Peyer's patch (tissue), 4 donors: ENCODE measurements at places on chromosomes 6 and 20.

- no peak for DNase-seq
Observed at GRCh38 chr6:22667855-22668254, 98.5 kb downstream of the HDGFL1 start.

GRCh38 chr20:10219993-10220750 lies 1.5 kb downstream of the SNAP25 start:
- DNase-seq, result no peak

DNA sequence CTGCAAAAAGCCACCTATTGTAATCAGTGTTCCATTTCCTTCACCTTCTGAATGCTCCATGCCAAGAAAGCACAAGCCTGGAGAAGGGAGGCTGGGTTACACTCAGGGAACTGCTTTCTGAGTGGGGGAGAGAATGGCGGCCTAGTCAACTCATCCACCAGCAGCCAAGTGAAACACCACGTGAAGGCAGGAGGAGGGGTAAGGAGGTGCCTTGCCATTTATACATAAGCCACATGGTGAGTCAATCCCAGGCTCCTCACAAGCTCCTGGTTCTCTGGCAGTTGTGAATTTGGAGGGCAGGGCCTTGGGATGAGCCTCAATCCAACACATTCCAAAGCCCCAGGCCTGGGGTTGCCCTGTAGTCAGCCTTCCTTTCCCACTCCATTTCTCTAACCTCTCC lies 149.4 kb downstream of the CD24 start:
- DNase-seq, result no peak

DNA sequence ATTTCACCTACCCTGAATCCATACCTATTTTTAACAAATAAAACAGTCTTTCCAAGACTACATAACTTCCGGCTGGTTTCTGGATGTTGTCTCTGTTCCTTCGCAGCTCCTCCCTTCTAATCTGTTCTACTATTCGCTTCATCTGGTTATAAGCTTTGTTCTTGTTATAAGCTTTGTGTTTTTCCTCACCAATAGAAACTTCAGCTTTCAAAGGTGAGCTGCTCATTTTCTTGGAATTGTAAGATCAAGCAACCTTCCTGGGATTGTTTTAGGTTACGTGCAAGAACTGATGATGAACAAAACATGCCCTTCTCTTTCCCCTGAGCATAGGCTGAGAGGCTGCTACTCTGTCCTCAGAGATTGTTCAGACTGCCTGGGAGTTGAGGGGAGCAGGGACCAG lies 2.1 kb downstream of the GFOD1 start:
- DNase-seq, result no peak

DNA sequence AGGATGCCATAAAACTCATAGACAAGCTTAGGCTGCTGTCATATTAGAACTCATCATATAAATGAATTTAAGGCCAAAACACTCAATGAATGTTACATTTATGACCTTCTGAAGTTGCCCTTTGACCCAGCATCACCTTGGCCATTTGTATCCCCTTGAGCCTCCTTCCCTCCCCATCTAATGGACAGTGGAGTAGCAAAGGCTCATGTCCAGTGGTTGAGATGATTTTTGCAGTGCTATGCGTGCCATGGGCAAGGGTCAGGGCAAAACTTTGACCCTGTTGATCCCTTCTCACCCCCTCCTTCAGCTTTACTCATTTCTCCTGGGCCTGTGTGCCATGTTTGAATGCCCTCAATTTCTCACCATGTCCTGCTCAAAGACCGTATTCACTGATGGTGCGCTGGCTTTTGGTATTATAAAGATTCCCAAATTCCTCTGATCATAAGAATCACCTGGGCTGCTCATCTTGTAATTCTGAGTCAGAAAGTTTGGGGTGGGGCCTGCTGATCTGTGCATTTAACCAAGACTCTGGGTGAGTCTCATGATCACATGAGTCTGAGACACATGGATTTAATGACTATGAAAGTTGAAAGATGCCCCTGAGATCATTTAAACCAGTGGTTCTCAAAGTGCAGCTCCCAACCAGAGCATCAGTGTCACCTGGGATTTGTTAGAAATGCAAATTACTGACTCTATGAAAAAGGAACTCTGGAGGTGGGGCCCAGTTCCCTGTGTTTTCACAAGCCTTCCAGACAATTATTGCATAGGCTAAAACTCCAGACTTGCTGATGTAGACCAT lies 57.5 kb upstream of the IL20RA start:
- peak; percentile 32 for DNase-seq

DNA sequence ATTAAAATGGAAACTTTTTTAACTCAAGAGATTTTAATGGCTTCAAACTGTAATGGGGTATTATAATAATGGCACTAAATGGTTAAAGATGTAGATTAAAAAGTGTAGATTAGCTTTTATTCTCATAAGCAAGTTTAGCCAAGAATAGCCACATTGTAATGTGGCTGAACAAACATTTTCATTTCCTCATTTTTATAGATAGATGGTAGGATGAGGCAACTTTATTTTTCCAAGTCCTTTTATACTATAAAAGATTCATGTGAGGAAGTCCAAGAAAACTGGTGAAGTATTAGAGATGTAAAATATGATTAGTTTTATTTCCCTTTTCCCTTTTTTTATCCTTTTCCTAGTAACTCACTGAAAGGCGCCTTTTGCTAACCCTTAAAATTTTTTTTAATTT lies 88.8 kb downstream of the ATRN start:
- DNase-seq, result no peak

GRCh38 chr20:51958099-51959065 lies 156.1 kb upstream of the SALL4 start:
- no peak for DNase-seq

GRCh38 chr20:1094751-1095150 lies 23.7 kb upstream of the PSMF1 start:
- DNase-seq, result no peak

DNA sequence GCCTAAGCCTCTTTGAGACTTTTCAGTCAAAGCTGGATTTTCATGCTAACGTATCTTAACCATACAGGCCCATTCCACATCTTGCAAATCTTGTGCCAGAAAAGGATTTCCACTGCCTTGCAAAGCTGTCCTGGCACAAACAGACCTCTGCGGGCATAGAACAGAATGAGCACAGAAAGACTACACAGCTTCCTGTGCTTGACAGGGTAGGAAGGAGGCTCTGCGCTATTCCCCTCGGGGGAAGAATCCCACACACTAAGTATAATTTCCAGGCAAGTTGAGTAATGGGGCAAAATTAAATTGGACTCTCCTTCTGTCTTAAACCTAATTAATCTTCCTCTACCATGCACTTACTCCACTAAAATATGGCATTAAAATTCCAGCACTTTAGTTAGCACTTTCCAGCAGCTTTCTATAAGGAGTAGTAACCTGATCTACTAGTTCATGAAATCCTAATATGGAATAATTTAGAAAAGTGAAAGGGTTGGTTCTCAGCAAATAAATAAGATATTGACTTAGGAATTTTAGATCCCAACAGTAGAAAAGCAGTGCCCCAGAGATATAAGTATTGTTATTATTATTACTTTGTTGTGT lies 532.1 kb upstream of the JAG1 start:
- no peak for DNase-seq

DNA sequence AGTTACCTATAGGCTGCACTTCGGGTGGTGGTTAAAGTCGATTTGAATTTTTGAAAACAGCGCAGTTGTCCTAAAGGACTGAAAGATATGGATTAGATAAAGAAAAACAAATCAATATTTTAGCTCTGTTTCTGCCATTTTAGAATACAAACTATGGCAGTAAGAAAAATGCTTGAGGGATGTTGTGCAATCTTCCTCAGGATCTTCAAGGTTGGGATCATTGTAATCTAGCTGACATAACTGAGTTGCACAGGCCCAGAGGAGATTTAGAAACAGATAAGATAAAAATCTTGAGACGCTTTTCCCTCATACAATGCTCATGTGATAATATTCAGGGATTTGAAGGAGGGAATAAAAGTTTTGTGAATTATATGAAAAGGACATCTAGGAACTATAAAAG lies 926 bp downstream of the PEX3 start:
- no peak for DNase-seq

GRCh38 chr20:38931984-38932383 lies 5.8 kb downstream of the FAM83D start:
- no peak for DNase-seq

GRCh38 chr6:146938266-146938665 lies 266.0 kb upstream of the STXBP5 start:
- DNase-seq, result no peak

DNA sequence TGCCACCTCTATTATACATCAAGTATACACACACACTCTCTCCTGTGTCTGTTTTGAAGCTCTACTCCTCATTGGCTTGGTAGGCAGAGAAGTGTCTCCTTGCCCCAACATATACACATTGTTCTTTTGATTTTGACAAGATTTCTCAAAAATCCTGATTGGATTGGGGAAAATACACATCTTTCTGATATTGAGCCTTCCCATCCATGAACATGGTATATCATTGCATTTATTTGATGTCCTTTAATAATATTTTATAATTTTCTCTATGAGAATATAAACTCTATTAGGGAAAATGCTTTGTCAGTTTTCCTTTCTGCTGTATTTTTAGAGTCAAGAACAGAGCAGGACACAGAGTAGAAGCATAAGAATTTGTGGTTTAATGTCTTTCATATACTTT lies 7.2 kb downstream of the TTLL9 start:
- no peak for DNase-seq

- DNase-seq, result no peak
Observed at GRCh38 chr6:149727793-149728498, 10.0 kb upstream of the LATS1 start.
